Activated CD4-positive, alpha-beta T cell treated with anti-CD3 and anti-CD28 coated beads, Interleukin-2, amount 50 U/mL, for 4 hours (primary cell): ENCODE measurements at places on chromosomes 6 and 20.

- no peak for DNase-seq
These were observed 129.5 kb downstream of the INSM1 start for GRCh38 chr20:20497242-20497978.

GRCh38 chr6:43907789-43908472 is 137.9 kb downstream of the VEGFA start:
- no peak for DNase-seq

DNA sequence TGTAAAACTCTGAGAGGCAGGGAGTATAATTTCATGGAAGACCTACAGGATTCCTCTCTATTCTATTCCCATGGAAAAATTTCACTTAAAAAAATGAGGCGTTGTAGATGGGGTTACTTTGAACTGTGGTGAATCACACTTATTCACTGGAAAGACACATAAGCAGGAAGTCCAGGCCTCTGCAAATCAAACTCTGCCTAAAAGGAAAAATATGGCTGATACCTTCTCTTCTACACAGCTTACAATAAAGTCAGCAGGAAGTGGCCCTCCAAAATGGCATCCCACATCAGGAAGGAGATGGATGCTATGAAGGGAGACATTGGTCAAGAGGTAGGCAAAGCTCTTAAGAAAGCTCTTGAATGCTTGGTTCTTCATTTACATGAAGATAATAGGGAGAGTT is 115.9 kb downstream of the FYN start:
- no peak for DNase-seq

DNA sequence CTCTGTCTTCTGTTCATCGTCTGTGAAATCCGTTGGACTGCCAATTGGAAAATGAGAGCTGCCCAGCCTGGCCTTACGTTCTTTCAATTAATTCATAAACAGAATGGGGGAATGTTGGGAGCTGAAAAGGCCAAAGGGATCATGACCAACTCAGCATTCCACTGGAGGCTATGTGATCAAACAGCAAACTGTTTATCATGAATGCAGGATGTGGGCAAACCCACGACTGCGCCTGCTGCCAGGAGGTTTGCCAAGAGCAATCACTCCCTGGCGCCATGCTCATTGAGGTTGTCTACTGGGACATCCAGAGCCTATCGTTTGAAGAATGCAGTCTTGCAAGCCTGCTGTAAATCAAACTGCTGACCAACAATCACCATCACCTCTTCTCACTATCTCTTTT is 9.3 kb upstream of the FKBP1A start:
- DNase-seq: no peak

- no peak for DNase-seq
These were observed 6.2 kb upstream of the SNAI1 start for GRCh38 chr20:49976542-49976941.

GRCh38 chr20:37295001-37295400 is 5.5 kb downstream of the MANBAL start:
- no peak for DNase-seq

GRCh38 chr20:17300113-17300512 is 73.3 kb downstream of the PCSK2 start:
- no peak for DNase-seq
